ENCODE measurements at places on chromosomes 5 and 9.

DNA sequence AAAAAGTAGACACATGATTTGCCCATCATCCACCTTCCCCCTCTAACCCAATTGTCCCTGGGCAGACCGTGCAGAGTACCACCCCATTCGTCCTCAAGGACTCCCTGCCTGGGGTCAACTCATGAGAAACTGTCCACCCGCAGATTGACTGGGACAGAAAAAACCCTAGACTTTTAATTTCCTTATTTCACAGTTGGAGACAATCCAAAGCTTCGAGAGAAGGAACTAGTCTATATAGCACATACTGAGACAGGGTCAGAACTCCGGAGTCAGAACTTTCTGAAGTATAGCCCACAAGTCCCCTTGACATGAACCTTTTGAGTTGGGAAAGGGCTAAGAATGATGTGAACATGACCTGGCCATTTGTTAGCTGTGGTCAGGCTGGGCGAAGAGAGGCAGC, 7.5 kb upstream of the GPX3 start:
- no peak for DNase-seq

DNA sequence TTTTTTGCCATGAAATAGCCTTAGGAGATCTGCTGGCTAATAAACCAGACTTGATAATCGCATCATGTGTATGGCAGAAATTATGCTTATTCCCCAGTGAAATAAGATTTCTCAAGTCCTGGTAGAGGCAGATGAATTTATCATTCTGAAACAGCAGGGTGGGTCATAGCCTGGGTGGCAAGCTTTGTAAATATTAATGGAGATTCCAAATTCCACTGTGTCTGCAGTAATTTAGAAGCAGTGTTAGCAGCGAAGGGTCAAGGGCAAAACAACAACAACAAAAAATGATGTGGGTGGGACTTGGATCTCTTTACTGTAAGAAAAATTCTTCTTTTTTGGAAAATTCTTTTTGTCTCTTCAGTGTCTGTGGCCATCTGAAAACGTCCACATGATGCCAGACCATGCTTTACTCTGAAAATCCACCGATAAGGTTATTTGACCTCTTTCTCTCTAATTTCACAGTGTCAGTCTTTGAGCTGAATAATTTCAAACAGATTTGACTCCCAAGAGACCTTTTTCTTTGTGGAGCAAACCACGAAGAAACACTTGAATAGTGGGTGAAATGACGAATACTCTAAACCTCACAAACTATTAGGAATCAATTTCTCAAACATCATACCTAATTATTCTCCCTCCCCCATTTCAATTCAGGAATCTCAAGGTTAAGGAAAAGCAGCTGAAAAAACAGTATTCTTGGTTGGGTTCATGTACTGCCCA, 106.0 kb upstream of the RPS23 start:
- DNase-seq: no peak

DNA sequence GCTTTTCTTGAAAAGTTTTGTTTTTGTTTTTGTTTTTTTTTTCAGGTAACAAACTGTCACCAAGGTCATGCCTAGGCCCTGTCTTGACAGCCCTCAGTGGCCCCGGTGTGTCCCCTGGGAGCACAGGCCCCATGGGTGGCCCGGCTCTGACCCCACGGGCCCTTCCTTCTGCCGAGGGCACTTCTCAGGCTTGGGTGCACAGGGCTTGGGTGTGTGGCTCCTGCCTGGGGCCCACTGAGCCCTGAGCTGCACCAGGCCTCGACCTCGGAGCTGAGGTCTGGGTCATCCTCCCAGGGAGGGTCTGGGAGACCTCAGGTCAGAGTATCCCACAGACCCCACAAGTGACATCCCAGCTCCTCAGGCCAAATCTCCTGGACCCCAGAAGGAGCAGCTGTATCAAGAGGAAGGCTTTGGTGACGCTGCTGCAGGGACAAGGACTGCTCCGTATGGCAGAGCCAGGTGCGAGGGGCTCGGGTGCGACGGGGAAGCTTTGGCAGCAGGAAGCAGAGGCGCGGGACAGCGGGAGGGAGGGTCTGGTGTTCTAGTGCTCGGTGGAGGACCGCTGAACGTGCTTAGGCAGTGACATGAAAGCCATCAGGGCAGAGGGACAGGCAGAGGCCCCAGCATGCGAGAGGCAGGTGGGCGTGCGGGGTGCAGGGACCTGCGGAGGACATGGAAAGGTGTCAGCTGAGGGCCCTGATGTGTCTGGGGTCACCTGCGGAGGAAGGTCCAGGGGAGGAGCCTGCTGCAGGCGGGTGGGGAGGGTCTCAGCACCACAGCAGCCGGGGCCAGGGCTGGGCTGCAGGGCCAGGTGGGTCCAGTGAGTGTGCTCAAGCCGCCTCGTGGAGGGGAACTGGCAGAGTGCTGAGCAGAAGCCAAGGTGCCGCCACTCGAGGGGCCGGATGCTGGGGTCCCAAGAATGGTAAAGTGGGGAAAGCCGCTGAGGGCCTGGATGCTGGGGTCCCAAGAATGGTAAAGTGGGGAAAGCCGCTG, 18.4 kb upstream of the SLC9A3 start:
- no peak for DNase-seq

DNA sequence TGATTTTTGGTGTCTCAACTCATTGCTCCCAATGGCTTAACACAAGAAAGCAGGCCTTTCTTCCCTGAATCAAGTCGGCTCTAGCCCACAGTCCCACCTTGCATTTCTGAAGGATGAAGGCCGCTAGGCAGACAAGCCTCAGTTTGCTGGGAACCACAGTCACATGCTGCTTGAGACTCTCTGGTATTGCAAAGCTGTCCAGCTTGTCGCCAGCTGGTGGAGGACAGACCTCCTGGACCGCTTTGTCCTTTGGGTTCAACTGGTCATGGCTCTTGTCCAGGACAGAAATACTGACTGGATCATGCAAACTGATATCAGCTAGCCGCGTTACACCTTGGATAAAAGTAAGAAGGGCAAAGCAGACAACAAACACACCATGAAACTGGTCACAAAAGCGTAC, 23.1 kb downstream of the DDX31 start:
- DNase-seq: no peak

DNA sequence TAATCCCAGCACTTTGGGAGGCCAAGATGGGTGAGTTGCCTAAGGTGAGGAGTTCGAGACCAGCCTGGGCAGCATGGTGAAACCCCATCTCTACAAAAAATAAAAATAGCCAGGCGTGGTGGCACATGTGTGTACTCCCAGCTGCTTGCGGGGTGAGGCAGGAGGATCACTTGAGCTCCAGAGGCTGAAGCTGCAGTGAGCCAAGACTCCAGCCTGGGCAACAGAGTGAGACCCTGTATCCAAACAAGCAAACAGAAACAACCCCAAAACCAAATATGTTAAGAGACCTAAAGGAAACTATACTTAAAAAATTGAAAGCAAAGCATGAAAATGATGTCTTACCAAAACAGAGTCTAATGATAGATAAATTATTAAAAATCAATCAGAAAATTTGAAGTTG, 12.4 kb downstream of the HNRNPAB start:
- no peak for DNase-seq

- DNase-seq: no peak
Observed at GRCh38 chr5:172035049-172035448, 28.6 kb upstream of the FBXW11 start.

- no peak for DNase-seq
Observed at GRCh38 chr5:16970260-16970659, 34.2 kb upstream of the MYO10 start.

GRCh38 chr5:86765778-86766502, 148.2 kb downstream of the COX7C start:
- DNase-seq: no peak

DNA sequence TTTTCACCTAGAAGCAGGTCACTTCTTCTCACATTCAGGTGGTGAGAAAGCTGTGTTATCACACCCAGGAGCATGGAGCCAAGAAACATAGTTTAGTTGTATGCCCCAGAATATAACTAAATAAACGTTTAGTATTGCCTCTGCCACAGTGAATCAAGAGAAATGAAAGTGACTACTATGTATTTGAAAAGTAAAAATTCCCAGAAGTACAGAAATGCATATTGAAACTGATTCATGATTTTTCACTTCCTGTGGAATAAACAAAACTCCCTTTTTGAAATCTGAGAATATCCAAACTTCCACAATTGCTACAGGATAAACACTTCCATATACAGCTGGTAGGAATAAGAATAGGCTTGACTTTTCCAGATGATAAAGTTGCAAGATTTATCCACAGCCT, 15.3 kb upstream of the NINJ1 start:
- DNase-seq: no peak
